Esophagus squamous epithelium (tissue), 5 donors: ENCODE measurements at places on chromosomes 2 and 18. TPM values are rescaled to one million over a fixed set of nuclear protein-coding genes. Genes with fewer than 3 reads are reported as not detected.

ERFE gene
- not detected for total RNA-seq

RBKS gene
- 1.6 TPM for total RNA-seq

DNA sequence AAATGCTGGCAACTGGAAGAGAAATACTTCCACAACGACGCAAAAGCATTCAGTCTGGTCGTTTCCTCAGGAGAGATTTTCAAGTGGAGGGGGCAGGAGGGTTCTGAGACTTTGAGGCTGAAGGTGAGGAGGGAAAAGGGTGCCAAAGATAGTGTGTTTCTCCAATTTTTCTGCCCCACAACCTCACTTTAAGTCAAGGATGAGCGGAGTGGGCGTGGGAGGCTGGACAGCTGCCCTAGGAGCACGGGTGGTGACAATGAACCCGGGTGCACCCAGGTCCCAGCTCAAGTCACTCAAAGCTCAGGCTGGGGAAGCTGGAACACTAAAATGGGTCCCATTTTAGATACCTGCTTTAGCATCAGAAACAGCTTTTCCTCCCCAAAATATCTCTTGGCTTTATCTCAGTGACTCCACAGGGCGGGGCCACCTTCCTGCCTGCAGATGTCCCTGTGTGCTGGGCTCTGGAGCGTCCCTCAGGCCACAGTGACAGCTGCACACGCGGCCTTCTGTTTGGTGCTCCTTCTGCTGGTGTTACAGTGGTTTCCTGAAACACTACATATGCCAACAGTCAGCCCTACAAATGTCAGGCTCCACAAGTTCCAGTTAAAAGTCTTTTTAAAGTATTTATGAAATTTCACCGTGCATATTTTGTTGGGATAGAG lies 1.4 kb upstream of the MBP start:
- peaks cover 26% of the 10 kb centered on the region for H3K4me1 ChIP-seq
- H3K27me3 ChIP-seq = no peaks in the 10 kb centered on the region
- DNase-seq = no peak
- peak overlapping the region; percentile 95 for H3K27ac ChIP-seq

TEKT4 gene
- not detected for total RNA-seq

RAX gene
- not detected for total RNA-seq

C2orf66 gene
- total RNA-seq = not detected

KYNU gene
- 2.3 TPM for total RNA-seq

IL36G gene
- 7.7 TPM for total RNA-seq

TWIST2 gene
- total RNA-seq = 33.0 TPM

CXCR2 gene
- 32.2 TPM for total RNA-seq

DNA sequence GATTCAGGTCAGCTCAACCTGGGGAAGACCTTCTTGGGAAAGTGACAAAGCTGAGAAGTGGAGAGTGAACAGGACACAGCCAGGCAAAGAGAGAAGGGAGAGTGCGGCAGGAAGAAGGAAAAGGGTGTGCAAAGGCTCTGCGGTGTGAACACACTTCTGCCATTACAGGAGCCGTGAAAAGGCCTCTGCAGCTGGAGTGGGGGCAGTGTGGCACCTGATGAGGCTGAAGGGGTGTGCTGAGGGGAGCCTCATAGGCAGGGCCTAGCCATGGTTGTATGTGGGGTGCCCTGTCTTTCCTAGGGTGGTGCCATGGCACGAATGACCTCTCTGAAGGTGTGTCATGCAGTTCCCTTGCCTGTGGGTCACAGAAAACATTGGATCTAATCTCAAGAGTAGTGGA lies 347.6 kb downstream of the CYRIA start:
- no peak overlapping the region for H3K4me3 ChIP-seq
- no peak for DNase-seq
- H3K4me1 ChIP-seq = no peaks in the 10 kb centered on the region
- H3K27me3 ChIP-seq = no peaks in the 10 kb centered on the region
- no peaks in the 10 kb centered on the region for H3K36me3 ChIP-seq

- no peak overlapping the region for H3K4me3 ChIP-seq
- no peak overlapping the region for H3K27ac ChIP-seq
- DNase-seq = no peak
Observed at GRCh38 chr18:38076346-38077070, 510.9 kb upstream of the CELF4 start.

GRCh38 chr18:78699499-78699898 lies 280.1 kb upstream of the SALL3 start:
- no peak overlapping the region for H3K4me3 ChIP-seq
- no peaks in the 10 kb centered on the region for H3K36me3 ChIP-seq
- no peak overlapping the region for H3K27ac ChIP-seq
- DNase-seq = no peak
- H3K4me1 ChIP-seq = no peaks in the 10 kb centered on the region
- H3K27me3 ChIP-seq = no peaks in the 10 kb centered on the region

- H3K4me3 ChIP-seq = no peak overlapping the region
- no peak for DNase-seq
- no peak overlapping the region for H3K27ac ChIP-seq
Observed at GRCh38 chr2:134679745-134680144, 39.1 kb downstream of the TMEM163 start.

DNA sequence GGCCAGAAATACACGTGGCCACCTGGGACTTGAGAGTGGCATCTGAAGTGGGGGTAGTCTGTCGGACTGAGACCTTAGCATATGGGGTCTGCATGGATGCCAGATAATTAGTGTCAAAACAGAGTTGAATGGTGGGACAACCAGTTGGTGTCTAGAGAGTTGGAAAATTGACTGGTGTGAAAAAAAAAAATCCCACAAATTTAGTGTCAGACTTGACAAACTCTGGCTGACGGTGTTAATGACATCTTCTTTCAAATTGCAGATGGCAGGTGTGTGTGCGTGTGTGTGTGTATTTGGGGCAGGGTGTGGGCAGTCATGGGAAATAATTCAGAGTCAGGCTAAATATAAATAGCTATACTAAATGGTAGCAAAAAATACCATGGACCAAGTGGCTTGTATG lies 365.4 kb upstream of the RGPD4 start:
- no peaks in the 10 kb centered on the region for H3K36me3 ChIP-seq
- no peak overlapping the region for H3K4me3 ChIP-seq
- no peaks in the 10 kb centered on the region for H3K27me3 ChIP-seq
- no peak for DNase-seq
